ENCODE measurements at places on chromosomes 4 and X.

- no peak for DNase-seq
These were observed 18.7 kb upstream of the SEC24B start for GRCh38 chr4:109414938-109415337.

GRCh38 chrX:38732866-38733265 lies 68.4 kb upstream of the MID1IP1 start:
- no peak for DNase-seq

- peak; percentile 72 for DNase-seq
These were observed 2.9 kb upstream of the LEF1 start for GRCh38 chr4:108171339-108172230.

GRCh38 chr4:16545656-16546055 lies 319.4 kb upstream of the TAPT1 start:
- no peak for DNase-seq

DNA sequence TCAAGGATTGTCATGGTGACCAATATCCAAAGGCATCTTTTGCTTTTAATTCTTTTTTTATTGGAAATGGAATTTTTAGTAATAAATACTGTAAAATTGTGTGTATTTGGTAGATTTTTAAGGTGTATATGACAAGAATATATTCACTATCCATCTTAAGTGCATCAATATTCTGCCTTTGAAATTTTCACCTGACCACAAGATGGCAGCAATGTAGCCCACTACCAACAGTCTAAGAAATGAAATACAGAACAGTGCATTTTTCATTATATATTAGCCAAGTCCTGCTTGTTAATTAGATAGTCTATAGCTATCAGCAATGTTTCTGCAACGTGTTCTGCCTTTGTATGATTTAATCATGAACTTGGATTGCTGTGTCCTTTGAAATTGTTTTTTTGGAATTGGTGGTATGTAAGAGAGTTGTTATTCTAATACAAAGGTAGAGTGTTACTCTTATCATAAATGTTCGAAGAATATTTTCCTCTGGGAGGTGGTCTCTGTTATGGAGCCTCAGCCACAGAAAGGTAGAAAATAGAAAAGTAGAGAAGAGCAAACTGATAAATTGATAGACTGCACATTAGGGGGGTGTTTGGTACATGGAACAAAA lies 38.2 kb downstream of the HPGDS start:
- no peak for DNase-seq

DNA sequence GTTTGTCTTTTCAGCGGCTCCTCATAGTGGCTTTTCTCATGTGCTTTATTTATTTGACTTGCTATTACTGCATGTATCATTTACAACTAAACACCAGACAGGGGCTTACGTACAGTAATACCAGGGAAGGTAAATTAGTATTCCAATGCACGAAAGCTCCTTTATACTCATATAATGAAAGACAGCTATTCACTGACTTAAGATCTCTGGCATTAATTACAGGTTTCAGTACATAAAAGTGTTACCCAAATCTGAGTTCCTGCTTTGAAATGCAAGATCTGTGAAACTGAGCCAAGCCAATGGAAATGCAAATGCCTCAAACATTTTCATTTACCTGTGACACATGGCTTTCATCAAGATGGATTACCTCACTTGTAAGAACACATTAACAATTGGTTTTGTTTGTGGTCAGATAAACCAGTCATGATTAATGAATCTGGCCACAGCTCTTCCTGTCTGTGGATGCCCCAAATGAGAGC lies 107.2 kb downstream of the ANAPC4 start:
- no peak for DNase-seq

GRCh38 chrX:148774276-148774675 lies 273.9 kb downstream of the AFF2 start:
- no peak for DNase-seq

DNA sequence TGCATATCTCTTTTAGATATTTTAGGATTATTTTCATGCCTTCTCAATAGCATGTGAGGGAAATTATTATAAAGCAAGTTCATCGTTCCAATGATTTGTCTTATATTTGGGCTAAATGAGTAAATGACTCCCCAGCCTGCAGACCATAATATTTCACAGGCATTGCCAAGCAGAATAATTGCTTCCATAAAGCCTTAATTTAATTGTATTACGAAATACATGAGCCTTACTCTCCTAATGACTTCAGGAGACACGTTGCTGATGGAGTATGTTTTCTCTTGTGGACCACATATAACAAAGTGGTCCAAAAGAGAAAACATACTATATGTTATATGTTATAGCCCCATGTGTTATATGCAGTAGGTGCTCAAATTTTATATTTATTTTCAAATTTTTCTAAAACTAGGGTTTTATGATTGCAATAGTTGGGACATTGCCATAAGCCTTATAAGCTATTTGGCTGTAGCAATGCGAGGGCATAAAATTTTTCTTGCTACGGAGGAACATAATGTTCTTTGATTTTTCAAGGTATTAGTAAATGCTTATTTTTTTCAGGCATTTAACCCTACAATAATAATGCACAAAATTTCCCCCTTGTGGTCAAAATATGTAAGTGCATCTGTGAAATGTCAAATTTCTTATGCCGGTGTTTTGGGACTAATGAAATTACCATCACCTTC lies 26.2 kb upstream of the TMPRSS11D start:
- DNase-seq, result no peak

DNA sequence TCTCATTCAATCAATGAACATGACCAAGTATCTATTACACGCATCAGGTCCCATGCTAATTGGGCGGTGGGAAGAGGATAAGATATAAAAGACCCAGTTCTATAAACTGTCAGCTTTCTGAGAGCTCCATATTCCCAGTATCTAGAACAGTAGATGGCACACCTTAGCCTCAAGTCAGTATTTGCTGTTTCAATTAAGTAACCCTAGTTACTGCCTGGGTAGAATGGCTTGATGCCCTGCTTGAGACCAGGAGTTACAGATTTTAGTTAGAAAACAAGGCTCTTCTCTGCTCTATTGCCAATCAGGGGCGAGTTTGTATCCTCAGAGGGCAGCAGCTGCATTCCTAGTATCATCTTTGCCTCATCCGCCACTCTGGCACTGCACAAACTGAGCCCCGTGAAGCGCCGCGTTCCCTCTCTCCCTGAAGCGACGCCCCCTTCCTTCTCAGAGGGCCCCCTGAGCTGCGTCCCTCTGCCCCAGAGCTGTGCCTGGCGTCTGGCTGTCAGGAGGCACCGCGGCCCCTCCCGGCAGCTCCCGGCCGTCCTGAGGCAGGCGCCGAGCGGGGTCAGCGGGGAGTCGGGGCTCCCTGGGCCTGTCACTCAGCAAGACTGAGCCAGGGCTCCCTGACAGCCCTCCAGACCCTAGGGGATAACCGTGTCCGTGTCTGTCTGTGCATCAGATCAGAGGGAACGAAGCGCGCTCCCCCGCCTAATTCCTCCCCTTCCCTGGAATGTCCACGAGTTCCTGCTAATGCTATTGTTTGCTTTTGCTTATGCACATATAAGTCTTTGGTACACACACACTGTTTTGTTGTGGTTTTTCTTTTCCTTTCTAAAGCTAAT lies 212.4 kb upstream of the TTC29 start:
- no peak for DNase-seq

DNA sequence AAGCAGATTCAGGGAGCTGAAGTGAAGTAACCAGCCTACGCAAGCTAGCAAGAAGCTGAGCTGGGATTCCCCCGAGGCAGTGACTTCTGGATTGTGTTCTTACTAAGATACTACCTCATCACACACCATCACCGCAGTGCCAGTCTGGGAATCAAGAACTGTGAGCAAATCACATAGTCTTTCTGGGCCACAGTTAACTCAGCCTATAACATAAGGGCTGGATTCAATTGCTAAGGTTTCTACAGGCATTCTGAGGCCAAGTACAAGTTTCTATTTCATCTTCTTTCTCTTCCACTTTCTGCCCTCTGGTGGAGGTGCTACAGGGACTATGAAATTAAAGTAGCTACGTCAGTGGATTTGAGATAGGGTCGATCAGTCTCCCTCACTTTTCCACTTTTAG lies 1.4 kb upstream of the CORIN start:
- no peak for DNase-seq

- DNase-seq, result no peak
These were observed 59.0 kb upstream of the FGFBP2 start for GRCh38 chr4:16021804-16022560.

DNA sequence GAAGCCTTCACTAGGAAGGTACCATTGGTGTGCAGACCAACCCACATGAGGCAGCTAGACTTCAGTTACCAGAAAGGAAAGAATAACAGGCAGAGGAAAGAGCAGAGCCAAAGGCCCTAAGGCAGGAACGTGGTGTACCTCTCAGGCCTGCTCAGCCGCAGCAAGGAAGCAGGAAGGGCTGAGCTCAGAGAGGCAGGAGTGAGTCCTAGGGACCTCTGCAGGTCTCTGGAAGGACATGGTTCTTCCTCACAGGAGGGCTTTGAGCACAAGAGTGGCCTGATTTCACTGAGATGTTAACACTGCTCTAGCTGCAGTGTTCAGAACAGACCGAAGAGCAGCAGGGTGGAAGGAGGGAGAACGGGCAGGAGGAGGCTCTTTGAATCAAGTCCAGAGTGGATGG lies 124.6 kb downstream of the DCHS2 start:
- DNase-seq, result no peak

DNA sequence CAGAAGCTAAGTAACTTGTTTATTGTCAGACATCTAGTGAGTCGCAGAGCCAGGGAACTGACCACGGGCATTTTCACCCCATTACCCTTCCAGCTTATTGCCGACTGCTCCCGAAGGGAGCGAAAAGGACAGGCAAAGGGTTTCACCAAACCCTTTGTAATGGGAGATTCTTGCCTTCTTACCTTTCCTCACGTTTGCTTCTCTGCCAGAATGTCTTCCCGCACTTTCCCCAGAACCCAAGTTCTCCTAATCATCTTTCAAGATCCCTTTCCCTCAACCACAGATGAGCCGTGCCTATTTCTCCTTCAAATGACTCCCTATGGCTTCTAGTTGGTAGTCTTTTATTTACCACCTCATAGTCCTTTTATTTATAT lies 520 bp upstream of the SRP72 start:
- no peak for DNase-seq

- no peak for DNase-seq
These were observed 88.7 kb upstream of the ELOVL6 start for GRCh38 chr4:110287130-110287529.

DNA sequence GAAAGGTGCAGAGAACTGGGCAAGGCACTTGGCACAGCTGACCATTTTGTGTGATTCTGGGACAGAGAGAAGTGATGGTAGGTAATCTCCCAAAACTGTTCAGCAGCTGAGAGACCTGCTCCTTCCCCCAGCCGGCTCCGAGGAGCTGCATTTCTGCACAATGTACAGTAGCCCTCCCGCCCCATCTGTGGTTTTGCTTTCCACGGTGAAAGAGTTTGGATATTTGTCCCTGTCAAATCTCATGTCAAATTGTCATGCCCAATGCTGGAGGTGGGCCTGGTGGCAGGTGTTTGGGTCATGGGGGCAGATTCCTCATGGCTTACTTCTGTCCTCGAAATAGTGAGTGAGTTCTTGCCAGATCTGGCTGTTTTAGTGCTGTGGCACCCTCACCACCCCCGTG lies 90.5 kb upstream of the CD99 start:
- no peak for DNase-seq

GRCh38 chr4:152090543-152090942 lies 329.7 kb upstream of the GATB start:
- DNase-seq, result peak; percentile 34

DNA sequence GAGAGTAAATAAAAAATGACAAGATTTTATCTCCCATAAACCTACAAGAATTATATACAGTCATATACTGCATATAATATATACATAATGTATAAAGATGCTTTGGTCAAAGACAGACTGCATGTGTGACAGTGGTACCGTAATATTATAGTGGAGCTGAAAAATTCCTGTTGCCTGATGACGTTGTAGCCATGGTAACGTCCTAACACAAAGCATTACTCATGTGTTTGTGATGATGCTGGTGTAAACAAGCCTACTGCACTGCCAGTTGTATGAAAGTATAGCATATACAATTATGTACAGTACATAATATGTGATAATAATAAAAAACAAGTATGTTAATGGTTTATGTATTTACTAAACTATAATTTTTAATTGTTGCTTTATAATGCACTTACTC lies 245.2 kb upstream of the CENPE start:
- DNase-seq, result no peak

DNA sequence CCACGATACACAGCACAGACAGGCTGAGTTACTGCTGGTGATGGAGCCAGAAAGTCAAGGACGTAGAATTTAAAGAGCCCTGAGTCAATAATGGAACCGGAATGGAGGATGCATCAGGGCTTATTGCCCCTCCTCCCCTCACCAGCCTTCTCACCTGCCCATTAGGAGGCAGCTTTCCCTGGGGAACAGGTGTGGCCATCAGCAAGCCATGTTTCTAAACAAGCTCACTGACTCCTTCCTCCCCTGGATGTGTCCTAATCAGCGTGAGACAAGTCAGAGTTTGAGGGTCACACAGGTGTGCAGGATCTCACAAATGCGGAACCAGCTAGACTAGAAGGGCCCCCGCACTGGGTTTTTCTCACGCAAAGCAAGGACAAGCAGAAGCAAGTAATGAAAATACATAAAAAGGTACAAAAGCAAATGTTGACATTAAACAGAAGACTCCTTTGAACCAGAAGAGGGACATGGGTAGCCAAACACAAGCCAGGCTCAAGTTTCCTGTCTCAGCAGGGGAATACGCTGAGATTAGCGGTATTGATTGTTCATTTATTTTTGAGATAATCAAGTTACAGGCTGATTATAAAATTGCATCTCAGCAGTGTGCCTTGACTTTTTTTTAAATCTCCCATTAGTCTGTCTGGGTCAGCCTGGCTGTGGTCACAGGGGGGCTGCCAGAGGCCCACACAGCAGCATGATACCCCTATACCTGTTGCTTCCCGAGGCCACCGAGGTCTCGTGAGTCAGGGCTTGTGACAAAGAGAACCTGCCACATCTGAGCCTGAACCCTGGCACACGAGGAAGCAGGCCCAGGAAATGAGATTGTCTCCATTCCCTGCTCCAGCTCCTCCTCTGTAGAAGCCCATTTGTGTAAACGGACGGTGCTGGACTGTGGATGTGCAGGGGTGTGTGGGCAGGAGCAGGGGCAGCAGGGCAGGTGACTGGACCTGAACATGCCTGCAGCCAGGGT lies 37.4 kb downstream of the CCKAR start:
- no peak for DNase-seq

DNA sequence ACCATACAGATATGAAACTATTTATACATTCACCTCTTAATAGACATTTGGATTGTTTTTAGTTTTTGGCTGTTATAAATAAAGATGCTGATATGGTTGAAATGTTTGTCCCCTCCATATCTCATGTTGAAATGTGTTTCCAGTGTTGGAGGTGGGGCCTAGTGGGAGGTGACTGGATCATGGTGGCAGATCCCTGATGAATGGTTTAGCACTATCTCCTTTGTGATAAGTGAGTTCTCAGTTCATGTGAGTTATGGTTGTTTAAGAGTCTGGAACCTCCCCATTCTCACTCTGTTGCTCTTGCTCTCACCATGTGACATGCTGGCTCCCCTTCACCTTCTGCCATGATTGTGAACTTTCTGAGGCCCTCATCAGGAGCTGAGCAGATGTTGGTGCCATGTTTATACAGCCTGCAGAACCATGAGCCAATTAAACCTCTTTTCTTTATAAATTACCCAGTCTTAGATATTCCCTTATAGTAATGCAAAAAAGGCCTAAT lies 12.2 kb upstream of the CLGN start:
- no peak for DNase-seq
